ENCODE measurements at places on chromosomes 7 and 10. TPM values are rescaled to one million over a fixed set of nuclear protein-coding genes. Genes with fewer than 3 reads are reported as not detected.

Gene VWDE
- not detected for total RNA-seq

Gene ITPRID1
- not detected for total RNA-seq

Gene PNLIP
- total RNA-seq, result not detected

Gene LIPN
- total RNA-seq, result not detected

Gene OPALIN
- not detected for total RNA-seq

Gene ARL4A
- total RNA-seq, result 5.7 TPM

Gene DIP2C
- total RNA-seq, result 40.9 TPM

Gene CHST3
- total RNA-seq, result 49.4 TPM

Gene FZD8
- total RNA-seq, result 14.5 TPM

Gene ZNF777
- total RNA-seq, result 8.1 TPM

Gene NAT16
- total RNA-seq, result not detected
